Fibroblast of skin of left biceps (primary cell): ENCODE measurements at places on chromosomes 5 and 9.

- no peak for DNase-seq
Observed at GRCh38 chr9:88387552-88388202, 567 bp upstream of the SPIN1 start.

- DNase-seq = no peak
Observed at GRCh38 chr9:109316207-109316640, 4.6 kb downstream of the EPB41L4B start.

DNA sequence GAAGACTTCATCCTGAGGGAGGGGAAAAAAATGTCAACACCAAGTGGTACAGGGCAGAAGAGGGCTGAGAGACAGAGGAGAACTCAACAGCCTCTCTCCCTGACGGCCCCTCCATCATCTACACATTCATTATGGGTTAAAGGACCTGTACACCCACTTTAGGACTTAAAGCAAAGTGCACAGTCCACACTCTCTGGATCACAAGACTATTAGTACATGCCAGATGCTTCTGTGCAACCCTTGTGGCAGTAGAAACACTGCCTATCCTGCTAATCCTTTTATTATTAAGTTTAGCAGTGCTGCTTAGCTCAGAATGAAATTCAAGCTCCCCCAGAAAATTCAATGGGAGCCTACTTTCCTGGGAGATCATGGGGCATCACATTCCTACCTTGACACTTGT lies 1.9 kb downstream of the FRMD3 start:
- no peak for DNase-seq

DNA sequence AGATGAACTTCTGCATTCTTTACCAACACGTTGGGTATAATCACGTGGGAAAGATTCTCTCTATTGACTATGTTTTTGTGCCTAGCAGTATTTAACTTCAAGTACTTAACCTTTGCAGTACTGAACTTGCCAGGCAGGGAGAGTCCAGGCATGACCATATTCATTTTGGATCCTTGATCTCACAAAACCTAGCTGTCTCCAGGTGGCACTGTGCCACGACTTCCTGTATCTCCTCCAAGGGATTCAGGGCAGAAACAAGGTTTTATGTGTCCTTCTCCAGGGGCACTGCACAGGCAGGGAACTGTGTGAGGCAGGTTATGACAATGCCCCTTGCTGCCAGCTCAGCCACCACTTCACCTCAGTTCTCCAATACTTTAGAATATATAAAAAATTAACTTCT lies 11.7 kb upstream of the IFNA5 start:
- DNase-seq = no peak

DNA sequence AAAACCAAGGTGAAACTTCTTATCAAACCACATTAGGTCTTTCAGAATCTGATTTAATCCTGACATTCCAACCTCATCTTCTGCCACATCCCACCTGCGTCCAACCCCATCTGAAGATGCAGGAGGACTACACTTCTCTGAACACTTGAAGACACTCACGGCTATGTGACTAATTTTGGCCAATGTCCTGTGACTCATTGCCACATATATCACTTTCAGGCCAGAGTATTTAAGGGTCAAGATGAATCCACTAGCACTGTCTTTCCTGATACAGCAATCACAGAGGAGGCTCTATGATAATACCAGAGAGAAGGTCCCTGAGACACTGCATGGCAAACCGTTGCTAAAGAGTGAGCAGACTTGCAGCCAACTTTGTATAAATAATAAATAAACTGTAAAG lies 323.4 kb downstream of the NR2F1-AS1 start:
- DNase-seq = no peak

- DNase-seq = peak; percentile 22
Observed at GRCh38 chr9:122206118-122207046, 22.4 kb downstream of the LHX6 start.

DNA sequence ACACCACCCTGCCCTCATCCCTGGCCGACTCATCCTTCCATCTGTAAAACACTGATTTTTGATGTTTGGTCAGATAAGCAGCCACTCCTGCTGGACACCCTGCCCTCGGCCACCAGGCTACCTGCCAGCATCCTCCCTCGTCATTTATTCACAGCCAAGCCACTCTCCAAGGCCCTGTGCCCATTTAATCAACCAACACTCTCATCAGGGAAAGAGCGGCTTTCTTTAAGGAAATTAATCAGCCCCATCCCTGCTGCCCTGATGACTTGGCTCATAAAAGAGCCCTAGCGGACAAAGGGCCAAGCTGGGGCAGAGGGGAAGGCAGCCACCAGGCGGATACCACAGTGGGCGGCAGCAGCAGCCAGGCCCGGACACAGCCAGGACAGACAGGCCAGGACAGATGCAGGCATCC lies 52.4 kb downstream of the GOLM1 start:
- DNase-seq = no peak

GRCh38 chr5:93926831-93927620 lies 185.6 kb upstream of the POU5F2 start:
- no peak for DNase-seq

DNA sequence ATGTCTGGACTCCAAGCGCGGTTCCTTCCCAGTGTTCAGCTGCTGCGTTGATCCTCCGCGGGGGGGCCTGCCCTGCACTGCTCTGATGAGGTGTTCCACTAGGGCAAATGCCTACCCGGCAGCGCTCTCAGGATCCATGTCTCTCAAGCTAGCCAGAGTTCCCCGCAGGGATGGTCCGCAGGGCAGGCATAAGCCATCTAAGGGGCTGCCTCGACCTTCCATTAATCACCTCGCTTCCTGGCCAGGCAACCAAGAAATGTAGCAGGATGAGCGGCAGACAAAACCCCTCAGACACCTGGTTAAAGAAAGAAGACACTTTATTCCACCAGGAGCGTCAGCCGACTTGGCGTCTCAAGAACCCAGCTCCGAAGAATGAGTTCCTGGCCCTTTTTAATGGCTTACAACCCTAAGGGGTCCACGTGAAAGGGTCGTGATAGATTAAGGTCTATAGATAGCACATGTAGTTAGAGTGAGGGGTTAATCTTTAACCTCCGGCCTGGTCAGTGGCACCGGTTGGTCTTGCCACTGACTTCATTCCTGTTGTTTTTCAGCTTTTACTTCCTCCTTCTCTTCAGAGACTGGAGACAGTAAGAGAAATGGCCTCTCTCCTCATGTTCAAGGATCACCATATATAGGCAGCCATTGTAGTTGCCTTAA lies 47.2 kb upstream of the COX7C start:
- no peak for DNase-seq

DNA sequence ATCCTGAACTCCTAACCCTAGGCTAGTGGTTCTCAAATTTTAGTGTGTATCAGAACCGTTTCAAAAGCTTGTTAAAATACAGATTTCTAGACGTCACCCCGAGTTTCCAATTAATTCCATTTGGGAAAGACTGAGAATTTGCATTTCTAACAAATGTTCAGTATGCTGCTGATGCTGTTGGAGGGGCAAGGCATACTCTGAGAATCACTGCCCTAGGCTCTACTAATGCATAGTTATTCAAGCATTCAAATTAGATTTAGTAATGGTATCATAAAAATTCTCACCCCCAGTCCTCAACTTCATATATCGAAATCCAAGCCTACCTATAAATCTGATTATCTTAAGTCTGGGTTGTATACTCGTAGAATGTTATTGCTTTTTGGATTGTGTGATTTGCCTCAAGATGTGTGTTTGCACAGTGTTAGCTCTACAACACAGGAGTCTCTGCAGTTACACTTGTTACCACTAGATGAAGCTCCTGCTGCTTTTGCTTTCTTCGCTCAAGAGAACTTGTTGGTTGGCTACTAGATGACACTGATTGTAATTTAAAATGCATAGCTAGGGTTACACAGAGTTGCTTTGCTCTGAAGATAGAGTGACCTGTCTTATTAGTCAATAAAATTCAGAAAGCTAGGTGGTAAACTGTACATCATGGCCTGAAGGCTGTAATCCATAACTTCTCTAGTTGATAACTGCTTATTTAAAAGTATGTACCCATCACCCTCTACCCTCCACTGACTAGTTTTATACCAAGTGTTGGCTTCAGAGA lies 7.5 kb upstream of the ERAP2 start:
- DNase-seq = no peak

GRCh38 chr9:121207371-121207940 lies 5.8 kb upstream of the RAB14 start:
- DNase-seq = no peak

- DNase-seq = no peak
Observed at GRCh38 chr5:157487358-157487757, 27.3 kb downstream of the NIPAL4 start.

GRCh38 chr9:112149211-112149610 lies 25.9 kb downstream of the SUSD1 start:
- no peak for DNase-seq

DNA sequence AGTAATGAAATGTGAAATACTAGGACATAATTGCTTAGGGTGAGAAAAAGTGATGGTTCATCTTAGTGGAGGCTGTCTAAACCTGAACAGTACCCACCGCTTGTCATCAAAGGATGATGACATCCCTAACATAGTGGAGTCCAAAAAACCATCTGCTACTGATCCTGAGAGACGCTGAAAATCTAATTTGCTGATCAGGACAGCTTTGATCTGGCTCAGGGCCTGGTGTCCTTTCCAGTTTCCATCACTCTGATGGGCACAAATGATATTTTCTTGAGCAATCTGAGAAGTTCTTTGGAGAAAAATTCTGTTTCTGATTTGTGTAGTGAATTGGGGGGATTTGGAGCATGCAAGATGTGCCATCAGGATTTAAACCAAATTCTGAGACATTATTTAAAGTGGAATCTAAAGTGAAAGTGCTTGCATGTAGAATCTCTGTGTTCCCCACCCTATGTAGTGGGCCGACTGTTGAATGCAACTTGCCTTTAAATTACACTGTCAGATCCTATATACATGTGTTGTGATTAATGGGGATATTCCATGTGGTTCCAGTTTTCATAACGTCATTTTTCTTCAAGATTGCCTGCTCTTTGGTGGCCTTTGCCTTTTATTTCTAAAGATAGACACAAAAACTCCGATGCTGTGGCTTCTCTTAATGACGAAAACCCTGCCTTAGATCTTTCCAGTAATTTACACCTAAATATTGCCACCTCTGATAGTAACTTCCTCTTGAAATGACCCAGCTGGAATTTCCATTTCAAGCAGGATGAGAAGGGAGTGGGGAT lies 213.2 kb downstream of the PCSK5 start:
- no peak for DNase-seq

GRCh38 chr9:124260769-124261603 lies 3.2 kb downstream of the NEK6 start:
- no peak for DNase-seq

GRCh38 chr9:106956971-106957370 lies 94.0 kb downstream of the ZNF462 start:
- DNase-seq = peak; percentile 76

GRCh38 chr9:113644321-113644720 lies 180.8 kb downstream of the RGS3 start:
- DNase-seq = no peak

GRCh38 chr9:35464141-35465025 lies 25.5 kb upstream of the RUSC2 start:
- no peak for DNase-seq
